ENCODE measurements at places on chromosomes 4 and X.

- DNase-seq = no peak
Measured at GRCh38 chr4:55123791-55124190, 1.6 kb downstream of the KDR start.

GRCh38 chrX:31060016-31060415 is 11.8 kb downstream of the FTHL17 start:
- no peak for DNase-seq

GRCh38 chr4:72208421-72209075 is 176.7 kb downstream of the NPFFR2 start:
- no peak for DNase-seq

- DNase-seq = no peak
Measured at GRCh38 chrX:143633461-143634308, 2.2 kb downstream of the SLITRK4 start.

GRCh38 chr4:56696056-56696455 is 15.0 kb upstream of the HOPX start:
- DNase-seq = no peak

DNA sequence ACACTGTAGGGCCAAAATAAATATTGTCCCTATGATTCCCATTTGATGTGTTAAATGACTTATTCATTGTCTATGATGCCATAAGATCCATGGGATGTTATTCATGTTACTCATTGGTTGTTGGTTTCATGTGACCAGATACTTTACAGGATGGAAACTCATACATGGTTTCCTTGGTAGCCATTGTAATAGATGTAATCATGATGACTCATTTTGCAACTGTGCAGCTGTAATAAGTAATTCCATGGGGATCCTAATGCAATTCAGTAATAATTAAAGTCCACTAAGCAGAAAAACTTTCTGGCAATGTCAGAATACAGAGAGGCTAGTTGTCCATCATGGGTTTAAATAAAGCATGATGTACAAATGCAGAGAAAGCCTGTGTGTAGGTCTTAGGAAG is 389.7 kb upstream of the NR3C2 start:
- no peak for DNase-seq
